Hematopoietic multipotent progenitor cell (in vitro differentiated cells): ENCODE measurements at places on chromosomes 6 and 20.
A peak's percentile ranks its signal among the peaks of the same experiment; 100 is the strongest.

DNA sequence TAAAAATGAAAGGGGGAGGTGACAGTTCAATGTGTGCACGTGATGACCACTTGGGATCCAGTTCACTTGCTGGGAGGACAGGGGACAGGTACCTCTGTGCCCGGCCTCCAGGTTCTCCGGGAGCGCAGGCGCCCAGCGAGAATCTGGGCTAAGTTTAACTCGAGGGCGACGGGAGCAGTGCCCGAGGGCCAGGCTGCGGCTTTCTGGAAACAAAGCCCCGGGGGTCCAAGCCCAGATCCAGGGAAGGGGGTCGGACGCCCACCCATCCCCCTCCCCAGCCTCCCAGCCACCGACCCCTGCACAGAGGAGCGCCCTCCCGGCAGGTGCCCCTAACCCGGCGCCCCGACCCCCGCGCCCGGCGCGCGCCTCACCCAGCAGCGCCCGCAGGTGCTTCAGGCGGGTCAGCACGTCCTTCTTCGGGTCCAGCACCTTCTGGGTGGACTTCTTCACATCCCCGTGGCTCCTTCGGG is 405 bp downstream of the RALGAPA2 start:
- no peak for DNase-seq

DNA sequence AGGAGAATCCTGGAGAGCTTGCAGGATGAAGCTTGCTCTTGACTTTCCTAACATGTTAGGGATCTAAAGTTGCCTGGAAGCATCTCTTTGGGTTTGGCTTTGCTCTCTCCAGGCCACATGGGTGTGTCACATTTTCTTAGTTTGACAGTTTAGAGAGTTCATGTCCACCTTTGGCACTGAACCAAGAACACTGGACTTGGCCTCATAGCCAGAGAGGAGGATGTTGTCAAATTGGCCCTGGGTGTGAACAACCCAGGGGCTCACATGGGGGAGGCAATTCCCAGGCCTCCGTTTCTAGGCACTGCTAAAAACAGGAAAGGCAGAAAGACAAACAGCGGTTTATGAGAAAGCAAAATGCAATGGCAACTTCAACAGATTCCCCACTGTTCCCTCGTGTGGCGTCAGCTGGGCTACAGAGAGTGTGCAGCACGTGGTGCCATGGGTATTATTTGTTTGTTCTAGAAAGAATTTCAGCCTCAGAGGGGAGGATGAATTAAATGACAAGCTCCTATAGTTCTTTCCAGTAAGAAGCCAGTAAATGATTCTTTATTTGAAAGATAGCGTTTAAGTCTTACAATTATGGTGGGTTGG is 93.9 kb downstream of the CLIC5 start:
- DNase-seq: no peak

GRCh38 chr20:45983279-45983743 is 11.3 kb upstream of the ZNF335 start:
- DNase-seq: no peak

DNA sequence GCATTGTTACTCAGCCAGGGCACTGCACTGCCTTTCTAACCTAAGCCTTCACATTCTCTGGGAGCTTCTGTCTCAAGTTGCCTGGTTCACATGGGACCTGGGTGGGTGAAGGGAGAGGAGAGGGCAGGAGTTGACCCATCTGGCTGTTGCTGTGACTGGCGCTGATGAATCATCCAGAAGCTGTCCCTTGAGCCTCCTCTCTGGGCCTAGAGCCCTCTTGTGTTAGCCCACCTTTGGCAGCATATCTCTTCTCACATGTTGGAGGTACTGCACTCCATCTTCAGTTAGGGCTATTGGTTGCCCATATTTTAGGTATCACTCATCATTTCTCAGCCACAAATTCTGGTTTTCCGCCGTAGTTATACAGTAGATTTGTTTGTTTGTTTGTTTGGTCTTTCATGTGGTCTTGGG is 19.8 kb downstream of the XRN2 start:
- DNase-seq: no peak

DNA sequence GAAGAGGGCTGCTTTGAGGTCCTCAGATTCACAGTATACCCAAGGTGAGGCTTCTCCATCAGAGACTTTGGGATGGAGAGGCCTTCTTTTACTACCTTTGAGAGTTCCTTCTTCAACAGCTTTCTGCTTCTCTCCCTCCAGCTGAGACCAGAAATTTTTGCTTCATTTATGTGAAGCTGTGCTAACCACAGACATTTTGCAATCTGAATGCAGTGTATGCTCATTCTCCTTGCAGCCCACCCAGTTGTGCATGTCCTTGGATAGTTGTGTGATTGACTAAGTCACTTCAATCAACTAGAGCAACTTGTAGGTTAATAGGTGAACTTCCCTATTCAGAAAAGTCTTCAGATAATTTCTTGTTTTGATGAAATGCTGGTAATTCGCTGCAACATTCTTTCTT is 20.1 kb downstream of the DCBLD1 start:
- no peak for DNase-seq

DNA sequence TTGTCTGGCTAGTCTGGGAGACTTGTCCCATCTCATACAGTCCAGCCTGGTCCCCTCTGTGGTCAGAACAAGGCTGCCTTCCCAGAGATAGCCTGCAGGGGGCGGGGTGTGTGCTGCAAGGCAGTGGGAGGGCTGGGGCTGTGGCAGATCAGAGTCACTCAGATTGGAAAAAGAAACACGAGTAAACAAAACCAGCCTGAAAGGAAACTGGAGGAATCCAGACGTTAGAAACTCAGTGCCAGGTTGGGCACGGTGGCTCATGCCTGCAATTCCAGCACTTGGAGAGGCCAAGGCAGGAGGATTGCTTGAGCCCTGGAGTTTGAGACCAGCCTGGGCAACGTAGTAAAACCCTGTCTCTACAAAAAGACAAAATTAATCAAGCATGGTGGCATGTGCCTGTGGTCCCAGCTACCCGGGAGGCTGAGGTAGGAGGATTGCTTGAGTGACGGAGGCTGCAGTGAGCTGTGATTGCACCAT is 20.2 kb downstream of the LEMD2 start:
- DNase-seq: peak; percentile 64

DNA sequence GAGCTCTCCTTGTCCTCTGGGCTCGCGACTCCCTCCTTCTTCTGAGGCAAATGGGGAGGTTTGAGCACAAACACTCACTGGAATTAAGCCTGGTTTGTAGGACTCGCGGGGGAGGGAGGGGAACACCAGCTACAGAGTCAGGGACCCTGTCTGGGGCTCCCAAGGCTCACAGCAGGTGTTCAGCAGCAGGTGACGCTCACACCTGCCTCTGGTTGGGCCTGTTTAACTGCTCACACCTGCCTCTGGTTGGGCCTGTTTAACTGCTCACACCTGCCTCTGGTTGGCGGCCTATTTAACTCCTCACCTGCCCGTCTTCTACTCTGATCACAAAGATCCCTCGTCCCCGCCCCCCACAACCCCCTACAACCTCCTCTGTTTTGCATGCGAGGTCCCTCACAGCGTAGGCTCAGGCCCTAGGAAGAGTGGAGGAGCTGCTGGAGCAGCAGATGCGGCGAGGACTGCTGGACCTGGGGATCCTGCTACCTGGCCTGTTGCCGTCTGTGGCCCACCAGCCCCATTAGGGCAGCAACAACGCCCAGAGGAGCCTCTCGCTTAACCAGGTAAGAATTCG is 181.9 kb downstream of the ERMARD start:
- DNase-seq: no peak

- DNase-seq: no peak
Observed at GRCh38 chr6:107230024-107230423, 114.7 kb upstream of the BEND3 start.

DNA sequence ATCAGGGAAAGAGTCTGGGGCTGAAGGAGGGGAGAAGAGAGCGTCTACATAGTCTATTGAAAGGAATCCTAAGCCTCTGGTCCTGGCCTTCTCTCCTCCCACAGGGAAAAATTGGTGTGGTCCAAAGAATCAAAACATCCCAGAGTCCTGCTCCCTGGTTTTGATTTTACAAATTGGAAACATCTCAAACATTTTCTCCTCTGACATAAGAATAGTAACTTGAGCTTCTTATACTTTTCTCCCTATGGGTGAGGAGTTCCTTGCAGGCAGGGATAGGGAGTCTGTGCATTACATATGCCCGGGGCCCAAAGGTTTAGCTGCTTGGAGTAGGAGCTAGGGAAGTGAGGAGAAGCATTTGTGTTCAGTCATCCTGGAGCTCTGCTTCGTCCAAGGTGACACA is 120.0 kb upstream of the GGTLC1 start:
- no peak for DNase-seq

DNA sequence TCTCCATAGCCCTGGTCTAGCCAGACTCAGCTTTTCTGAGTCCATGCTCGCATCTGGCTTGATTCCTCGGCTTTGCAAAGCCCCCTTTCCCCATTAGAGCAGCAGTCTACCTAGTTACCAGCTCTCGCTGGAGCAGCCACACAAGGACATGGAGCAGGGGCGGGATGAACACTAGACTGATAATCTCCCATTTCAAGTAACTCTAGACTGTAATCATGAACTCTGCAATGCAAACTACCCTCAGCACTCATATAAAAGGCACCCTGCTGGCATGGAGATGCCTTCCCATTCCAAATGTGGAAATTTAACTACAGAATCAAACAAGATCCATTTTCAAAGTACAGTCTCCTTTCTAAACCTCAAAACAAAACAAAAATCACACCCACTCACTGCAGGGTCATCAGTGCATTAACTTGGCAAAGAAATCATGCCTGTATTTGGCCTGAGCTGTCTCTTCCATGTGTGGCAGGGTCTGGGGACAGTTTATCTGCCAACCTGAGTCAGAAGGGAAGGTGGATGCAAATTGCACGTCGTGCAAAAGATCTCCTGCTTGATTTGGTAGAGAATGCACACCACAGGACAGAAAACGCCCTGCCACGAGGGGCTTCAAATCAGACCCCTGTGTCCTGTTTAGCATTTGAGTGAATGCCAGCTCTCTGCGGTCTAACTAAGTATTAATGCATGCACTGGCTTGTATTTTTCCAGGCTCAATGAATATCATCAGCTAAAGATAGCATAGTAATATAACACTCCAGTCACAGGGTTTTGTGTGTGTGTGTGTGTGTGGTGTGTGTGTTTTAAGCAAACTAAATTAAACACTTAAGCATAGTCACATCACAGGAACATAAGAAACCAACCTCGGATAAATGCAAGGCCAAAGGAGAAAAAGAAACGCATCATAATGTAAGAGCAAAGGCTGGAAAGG is 85.3 kb downstream of the MYLK4 start:
- DNase-seq: no peak

DNA sequence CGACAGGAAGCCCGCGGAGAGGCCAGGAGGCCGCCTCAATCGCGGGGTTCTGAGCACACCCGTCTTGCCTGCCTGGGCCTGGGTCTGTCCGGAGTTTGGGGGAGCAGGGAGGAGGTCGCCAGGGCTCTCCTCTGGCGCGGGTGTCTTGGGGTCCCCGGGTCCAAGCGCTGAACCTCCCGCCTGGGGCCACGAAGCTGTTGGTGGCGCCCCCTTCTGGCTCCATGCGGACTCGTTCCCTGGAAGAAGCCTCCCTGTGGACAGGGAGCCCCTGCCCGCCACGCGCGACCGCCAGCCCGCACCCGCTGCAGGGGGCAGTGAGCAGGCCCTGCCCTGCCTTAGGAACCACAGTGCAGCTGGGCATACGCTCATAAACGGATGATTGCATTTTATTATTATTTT is 44.7 kb downstream of the MCUR1 start:
- no peak for DNase-seq

- DNase-seq: no peak
Observed at GRCh38 chr6:75096966-75097365, 108.9 kb downstream of the COL12A1 start.

DNA sequence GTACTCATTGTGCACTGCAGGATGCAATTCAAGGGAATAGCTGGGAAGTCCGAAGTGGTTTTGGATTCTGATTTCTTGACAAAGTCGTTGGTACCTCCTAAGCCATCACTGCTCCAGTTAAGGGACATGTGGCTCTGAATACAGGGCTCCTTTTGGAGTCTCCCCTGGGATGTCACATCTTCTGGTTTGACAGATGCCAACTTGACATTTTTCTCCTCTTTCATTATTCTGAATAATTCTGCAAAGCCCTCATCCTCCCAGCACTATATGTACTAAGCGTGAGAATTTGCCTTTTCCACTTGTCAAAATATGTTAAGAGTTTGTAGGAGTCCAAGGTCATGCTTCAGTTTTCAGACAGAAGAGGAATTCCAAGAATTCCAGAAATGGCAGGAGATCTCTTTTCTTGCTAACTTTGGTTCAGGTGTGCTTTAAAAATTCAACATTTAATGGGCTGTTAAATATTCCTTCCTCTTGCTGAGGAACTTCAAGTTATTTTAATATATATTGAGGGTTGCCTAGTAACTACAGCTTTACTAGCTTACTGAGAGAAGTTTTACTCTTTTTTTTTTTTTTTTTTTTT is 38.7 kb downstream of the DOK5 start:
- no peak for DNase-seq

DNA sequence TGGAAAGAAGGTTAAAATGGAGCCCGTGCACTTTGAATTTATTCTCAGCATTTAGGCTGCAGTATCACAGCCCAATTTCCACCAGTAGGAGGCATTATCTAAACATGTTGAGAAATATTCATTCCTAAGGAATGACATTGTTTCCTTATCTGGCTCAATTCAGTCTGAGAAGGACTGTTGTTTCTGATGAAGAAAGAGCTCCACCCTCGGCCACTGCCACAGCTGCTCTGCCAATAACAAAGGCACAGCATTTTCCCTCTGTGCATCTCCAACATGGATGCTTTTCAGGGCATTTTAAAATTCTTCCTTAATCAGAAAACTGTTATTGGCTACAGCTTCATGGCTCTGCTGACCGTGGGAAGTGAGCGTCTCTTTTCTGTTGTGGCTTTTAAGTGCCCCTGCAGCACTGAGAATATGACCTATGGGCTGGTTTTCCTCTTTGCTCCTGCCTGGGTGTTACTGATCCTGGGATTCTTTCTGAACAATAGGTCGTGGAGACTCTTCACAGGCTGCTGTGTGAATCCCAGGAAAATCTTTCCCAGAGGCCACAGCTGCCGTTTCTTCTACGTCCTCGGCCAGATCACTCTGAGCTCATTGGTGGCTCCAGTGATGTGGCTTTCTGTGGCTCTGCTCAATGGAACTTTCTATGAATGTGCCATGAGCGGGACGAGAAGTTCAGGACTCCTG is at the start of gene CALHM5:
TSS of gene CALHM5 (plus strand) at position 216 of the 687 bp plus-strand sequence. CDS start at position 274, 58 bp downstream.
- DNase-seq: no peak

- DNase-seq: no peak
Observed at GRCh38 chr20:56352345-56353055, 6.3 kb upstream of the FAM210B start.

GRCh38 chr20:38300438-38300837 is 3.5 kb upstream of the BPI start:
- DNase-seq: no peak

GRCh38 chr6:117613920-117614560 is 11.7 kb upstream of the GOPC start:
- no peak for DNase-seq

- DNase-seq: no peak
Observed at GRCh38 chr6:75372884-75373283, 88.3 kb upstream of the TMEM30A start.

GRCh38 chr6:42777126-42777822 is 4.6 kb upstream of the BICRAL start:
- DNase-seq: no peak

- DNase-seq: peak; percentile 45
Observed at GRCh38 chr20:23059846-23060245, 10.4 kb upstream of the THBD start.

GRCh38 chr6:77906070-77906469 is 253.2 kb downstream of the MEI4 start:
- DNase-seq: no peak
